ENCODE measurements at places on chromosomes 4 and X.

DNA sequence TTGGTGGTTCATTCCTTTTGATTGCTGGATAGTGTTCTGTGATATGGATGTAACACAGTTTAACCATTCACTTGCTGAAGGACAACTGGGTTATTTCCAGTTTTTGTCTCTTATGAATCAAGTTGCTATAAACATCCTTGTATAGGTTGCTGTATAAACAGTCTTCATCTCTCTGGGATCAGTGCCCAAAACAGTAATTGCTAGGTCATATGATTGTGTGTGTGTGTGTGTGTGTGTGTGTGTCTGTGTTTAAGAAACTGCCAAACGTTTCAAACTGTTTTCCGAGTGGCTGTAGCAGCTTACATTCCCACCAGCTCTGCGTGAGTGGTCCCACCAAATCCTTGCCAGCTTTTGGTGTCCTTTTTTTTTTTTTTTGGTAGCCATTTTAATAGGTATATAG, 60.4 kb downstream of the F11 start:
- no peak for DNase-seq

DNA sequence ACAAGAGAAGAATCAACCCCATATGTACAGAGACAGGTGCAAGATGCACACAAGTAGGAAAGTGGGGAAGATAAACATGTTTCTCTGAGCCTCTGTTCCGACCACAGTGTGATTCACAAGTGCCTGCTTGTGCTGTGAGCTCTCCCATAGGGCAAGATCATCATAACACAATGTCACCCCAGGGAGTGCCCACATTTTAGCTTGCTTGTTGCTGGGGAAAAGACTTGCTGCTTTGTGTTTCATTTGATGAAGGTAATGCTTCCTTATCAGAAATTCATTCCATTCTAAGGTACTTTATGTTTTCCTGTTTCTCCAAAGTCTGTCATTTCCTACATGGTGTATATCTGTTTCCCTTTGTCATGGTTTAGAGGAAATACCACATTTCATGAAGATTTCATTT, 304.5 kb upstream of the DIPK2B start:
- no peak for DNase-seq

DNA sequence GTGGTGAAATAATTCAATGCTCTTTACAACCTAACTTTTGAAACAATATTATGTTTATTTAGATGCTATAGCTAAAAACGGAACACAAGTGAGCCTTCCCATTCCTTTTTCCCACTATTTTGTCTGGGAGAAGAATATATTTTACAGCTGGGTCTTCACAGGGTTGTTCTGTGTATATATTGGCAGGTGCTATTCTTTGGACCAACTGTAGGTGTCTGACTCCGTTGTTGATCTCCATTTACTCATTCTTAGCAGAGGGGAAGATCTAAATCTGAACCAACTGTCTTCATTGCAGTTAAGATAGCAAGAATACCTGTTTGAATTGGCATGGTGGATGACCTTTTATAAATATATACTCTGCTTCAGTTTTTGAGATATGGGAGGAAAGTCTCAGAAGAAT, 257.4 kb downstream of the CFAP299 start:
- no peak for DNase-seq

DNA sequence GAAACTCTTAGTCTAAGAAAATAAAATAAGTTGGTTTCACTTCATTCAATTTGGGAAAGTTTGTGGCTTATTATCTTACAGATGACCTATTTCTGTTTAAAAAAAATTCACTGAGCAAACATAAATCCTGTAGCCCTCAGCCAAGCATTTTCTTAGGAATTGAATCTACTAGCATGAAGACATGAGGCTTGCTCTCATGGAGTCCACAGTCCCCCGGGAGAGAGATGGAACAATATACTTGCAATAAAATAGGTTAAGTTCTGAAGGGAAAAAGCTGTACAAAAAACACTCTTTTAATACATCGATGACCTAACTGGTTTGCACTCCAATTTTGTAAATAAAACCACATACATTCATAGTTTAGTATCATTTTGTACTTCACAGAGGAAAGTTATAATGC, 642.6 kb upstream of the FAM241A start:
- no peak for DNase-seq

- no peak for DNase-seq
Measured at GRCh38 chrX:38095971-38096529, 89.7 kb downstream of the SYTL5 start.

DNA sequence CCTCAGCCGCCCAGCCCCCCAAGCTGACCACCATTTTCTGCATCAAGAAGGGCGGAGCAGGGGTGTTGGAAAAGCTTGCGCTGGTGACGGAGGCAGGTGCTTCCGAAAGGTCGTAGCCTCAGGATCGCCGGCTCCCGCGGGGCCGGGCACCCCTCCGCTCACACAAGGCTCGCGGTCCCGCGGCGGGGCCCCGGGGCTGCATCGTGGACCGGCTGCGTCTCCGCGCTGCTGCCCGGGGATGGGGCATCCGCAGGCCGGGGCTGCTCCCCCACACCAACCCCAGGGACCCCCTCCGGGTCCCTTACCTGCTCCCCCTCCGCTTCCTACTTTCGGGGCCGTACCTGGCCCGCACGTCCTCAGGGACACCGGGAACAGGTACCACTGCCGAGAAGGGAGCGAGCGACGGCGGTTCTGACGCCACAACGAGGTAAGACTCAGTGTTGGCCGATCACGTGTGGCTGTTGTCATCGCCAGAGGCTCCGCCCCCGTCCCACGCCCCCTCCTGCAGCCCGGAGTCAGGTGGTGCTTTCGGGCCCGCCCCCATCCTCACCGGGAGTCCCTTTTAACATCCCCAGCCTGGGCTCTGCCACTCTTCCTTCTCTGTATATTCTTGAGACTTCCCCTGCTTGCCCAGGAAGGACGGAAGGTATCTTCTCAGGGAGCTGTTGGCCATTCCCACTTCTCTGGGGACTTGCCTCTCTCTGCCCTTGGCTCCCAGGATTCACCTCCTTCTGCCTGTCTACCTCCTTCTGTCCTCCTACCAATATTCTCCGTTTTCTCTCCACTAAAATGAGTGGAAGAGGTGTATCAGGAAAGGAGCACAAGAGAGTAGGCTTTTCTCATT, at the start of gene BEX2:
TSS of gene BEX2 (minus strand) at position 436 of the 844 bp plus-strand sequence. CDS start 1,014 bp downstream, outside the sequence.
- peak; percentile 68 for DNase-seq

GRCh38 chr4:119097282-119097900, 38.2 kb upstream of the MYOZ2 start:
- DNase-seq: no peak

GRCh38 chr4:160110891-160111290, 1008.0 kb downstream of the RAPGEF2 start:
- no peak for DNase-seq

DNA sequence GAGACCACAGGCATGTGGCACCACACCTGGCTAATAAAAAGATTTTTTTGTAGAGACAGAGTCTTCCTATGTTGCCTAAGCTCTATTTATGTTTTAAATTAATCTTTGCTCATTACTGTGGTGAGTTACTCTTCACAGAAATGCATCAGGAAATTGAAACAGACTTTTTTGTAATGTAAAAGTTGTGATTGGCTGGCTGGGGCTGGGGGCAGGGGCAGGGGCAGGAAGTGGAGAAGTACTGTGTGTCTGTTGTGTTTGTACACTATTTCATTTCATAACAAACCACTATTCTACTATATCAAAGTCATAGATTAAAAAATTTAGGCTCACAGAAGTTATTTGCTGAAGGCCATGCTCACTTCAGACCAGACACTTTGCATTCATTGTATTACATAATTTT, 19.1 kb upstream of the ABRAXAS1 start:
- DNase-seq: no peak

DNA sequence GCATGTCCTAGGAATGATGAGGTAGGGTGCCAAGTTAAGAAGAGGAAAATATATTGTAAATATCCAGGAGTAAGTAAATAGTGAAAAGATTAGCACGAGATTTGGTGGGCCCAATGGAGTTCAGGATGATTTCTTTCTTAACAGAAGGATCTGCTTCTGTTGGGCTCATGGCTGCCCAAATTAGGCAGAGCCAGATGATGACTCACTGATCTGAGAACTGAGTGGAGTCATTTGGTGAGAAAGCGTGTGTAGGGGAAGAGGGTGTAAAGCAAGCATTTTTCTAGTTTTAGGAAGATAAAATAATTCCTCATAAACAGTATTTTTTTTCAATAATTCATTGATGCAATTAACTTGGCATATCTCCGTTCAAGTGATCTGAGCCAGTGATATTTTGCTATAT, 1.6 kb downstream of the TBX22 start:
- DNase-seq: no peak

GRCh38 chr4:36326476-36327029, 45.1 kb downstream of the DTHD1 start:
- DNase-seq: no peak

DNA sequence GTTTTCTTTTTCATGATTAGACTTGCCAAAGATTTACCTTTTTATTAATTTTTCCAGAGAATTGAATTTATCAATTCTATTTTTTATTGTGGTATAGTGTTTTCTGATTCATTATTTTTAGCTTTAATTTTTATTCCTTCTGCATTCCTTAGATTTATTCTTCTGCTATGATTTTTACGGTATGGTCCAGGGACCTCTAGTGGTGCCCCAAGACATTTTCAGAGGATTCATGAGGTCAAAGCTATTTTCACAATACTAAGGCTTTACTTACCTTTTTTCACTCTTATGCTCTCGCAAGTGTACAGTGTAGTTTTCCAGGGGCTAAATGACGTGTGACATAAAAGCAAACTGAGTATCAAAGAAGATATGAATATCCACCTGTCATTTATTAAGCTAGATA, 8.0 kb downstream of the RADX start:
- no peak for DNase-seq

DNA sequence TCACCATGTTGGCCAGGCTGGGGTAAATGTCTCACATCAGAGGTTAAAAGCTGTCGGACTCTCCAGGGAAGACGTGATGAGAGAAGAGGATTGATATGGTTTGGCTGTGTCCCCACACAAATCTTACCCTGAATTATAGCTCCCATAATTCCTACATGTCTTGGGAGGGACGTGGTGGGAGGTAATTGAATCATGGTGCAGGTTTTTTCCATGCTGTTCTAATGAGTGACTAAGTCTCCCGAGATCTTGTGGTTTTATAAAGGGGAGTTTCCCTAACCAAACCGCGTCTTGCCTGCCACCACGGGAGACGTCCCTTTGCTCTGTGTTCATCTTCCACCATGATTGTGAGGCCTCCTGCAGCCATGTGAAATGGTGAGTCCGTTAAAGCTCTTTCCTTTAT, 64.4 kb downstream of the ASMT start:
- no peak for DNase-seq

GRCh38 chr4:84901740-84902281, 64.7 kb downstream of the WDFY3 start:
- no peak for DNase-seq

GRCh38 chr4:152436384-152436783, 99.5 kb downstream of the FBXW7 start:
- no peak for DNase-seq

GRCh38 chr4:173489514-173489913, 40.5 kb downstream of the HAND2 start:
- no peak for DNase-seq

- no peak for DNase-seq
Measured at GRCh38 chr4:6273661-6273990, 4.0 kb downstream of the WFS1 start.

DNA sequence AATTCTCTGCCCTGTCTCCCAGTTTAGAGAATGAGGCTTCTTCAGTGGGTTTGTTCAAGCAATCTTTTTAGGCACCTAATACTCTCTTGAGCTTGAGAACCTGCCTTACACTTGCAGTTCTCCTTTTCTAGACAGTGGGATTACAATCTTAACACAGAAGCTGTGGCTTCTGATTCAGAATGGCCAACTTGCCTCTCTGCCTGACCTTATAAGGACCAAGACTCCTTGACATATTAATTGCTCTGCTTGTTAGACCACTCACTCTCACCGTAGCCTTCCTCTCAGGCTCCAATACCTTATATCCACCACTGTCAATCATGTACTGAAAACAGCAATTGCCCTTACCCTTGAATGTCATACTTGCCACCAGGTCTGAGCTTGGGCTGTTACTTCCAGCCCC, 338.7 kb upstream of the MAOA start:
- DNase-seq: no peak

GRCh38 chrX:253451-254297, 27.5 kb upstream of the PLCXD1 start:
- no peak for DNase-seq

GRCh38 chr4:80535551-80535950, 200.0 kb downstream of the CFAP299 start:
- no peak for DNase-seq

- no peak for DNase-seq
Measured at GRCh38 chrX:130728208-130728607, 174.8 kb downstream of the ENOX2 start.

DNA sequence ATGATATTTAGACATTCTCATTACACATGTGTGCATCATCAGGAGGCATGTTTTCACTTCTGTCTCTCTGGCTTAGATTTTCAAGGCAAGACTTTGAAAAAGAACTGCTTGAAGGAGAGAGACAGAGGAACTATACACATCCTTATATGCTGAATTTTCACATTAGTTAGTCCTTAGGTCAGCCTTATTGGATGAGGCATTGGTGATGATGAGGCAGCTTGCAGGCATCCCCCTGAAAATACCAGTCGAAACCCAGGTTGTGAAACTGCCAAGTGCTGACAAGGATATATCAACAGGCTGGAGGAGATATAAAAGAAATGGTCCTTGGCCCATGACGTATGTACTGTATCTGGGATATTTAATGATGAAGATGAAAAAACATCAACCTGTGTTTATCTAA, 297.2 kb upstream of the AADAT start:
- no peak for DNase-seq

GRCh38 chr4:113499696-113500095, 261.8 kb downstream of the CAMK2D start:
- no peak for DNase-seq

DNA sequence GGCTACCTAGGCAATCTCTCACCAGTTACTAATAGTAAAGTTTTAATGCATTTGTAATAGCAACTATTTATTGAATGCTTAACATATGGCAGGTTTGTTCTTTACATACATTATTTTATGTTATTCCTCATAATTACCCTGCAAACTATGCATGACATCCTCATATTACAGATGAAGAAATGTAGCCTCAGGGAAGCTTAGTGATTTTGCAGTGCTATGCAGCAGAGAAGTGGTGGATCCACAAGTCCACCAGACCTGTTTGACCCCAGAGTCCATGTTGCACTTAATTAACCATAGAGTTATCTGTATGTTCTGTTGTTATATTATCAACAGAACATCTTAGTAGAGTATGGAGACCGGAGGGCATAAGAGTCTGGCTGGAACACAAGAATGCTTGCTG, 78.7 kb downstream of the TRPC5 start:
- no peak for DNase-seq

DNA sequence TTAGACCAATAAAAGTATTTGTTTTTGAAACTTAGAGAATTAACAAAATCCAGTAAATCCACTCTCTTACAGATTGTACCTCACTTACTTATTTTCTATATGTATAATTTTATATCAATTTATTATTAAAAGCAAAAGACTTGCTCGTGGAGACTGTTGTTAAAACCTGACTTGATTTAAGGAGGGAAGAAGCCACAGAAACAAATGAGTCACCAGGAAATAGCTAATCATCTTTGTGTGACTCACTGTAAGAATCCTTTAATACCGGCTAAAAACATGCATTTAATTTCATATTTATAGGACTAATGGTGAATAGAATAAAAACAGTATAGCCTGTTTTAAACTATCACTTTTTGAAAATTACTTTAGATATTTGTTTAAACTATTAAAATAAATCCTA, 29.9 kb upstream of the UBE2NL start:
- DNase-seq: no peak

Data from stimulated activated CD8-positive, alpha-beta memory T cell treated with anti-CD3 and anti-CD28 coated beads, Interleukin-7, amount 100 ng/mL, for 1 hour (primary cell).